Uterus (tissue), 4 donors: ENCODE measurements at places on chromosomes 2 and 18. TPM values are rescaled to one million over a fixed set of nuclear protein-coding genes. Genes with fewer than 3 reads are reported as not detected.

Gene TOGARAM2
- total RNA-seq, result 1.5 TPM

Gene TBC1D8
- total RNA-seq, result 16.7 TPM

Gene C1GALT1C1L
- 3.7 TPM for total RNA-seq

Gene LYG1
- total RNA-seq, result 3.0 TPM

Gene FBXO15
- 3.0 TPM for total RNA-seq
